ENCODE measurements at places on chromosomes 7 and 10.

GRCh38 chr7:135349746-135350145 is 116.1 kb downstream of the STRA8 start:
- DNase-seq = no peak

- no peak for DNase-seq
Observed at GRCh38 chr10:91123261-91123660, 97.2 kb upstream of the PCGF5 start.

DNA sequence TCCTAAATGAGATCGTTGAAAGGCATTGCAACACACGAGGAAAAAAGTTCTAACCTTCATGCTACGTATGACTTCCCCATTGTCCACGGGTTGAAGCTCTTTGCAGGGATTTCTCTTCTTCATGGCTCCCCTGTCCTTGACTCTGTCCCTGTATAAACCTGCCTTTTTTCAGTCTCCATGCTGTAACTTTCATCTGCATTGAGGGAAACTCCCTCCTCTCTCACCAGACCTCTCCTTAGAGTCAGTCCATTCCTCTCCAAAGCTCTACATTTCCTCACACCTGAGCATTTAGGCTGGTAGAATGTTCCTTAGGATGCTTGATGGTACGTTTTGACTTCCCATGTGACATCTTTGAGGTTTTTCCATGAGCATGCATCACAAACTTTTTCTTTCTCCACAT is 134.2 kb upstream of the FAM171A1 start:
- no peak for DNase-seq

- DNase-seq = peak; percentile 71
Observed at GRCh38 chr10:116742367-116743265, at the start of gene HSPA12A. HSPA12A (minus strand) TSS chr10:116742566; CDS start chr10:116742469, 97 bp downstream.

DNA sequence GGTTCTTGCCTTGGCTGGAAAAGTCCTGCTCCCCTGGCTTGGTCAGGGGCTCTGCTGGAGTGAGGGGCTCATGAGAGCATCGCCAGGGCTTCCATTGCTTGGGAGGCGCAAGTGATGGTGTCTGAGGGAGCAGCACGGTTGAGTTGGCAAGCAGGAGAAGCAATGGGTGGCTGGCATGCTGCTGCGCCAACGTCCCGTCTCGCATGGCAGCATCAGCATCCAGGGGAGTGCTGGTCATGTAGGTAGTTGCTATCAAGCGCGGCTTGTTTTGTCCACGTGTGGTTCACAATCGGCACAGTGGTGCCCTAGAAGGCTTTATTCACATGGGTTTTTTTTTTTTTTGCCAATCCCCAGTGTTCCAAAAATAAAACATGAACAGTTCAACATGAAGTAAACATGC is 3.8 kb downstream of the PYROXD2 start:
- DNase-seq = no peak

- no peak for DNase-seq
Observed at GRCh38 chr10:99344715-99345114, 15.6 kb downstream of the CNNM1 start.

GRCh38 chr10:30036341-30036740 is 23.0 kb downstream of the JCAD start:
- DNase-seq = no peak

- no peak for DNase-seq
Observed at GRCh38 chr7:46160861-46161260, 239.8 kb upstream of the IGFBP3 start.

- DNase-seq = no peak
Observed at GRCh38 chr7:66629222-66630062, 761 bp downstream of the KCTD7 start.

DNA sequence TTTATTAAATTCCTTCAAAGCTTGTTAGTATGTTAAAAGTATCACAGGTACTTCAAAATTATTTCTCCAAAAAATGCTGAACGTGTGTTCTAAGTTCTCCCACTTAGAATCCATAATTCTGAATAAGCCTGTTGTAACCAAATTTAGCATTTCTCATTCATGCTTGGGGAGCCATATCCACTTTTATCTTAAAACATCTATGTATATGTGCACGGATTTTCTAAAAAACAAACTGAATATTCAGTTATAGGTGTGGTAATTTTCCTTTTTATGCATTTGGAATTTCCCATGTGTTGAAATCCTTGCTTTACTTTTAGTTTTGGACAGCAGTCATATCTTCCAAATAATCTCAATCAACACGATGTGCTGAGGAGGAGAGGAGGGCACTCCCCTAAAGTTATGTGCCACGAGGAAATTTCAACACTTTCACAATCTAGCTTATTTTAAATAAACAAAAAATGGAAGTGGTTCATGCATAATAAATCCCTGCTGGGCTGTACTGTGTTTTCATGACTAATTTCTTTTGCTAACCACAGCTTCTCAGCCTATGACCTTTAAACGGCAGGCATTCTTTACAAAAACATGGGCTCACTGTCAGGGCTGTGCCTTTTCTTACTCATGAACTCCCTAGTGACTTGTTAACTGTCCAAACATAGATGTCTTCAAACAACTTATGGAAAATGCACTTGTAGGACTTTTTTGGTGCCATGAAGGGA is 380.3 kb upstream of the SEMA3C start:
- DNase-seq = no peak

DNA sequence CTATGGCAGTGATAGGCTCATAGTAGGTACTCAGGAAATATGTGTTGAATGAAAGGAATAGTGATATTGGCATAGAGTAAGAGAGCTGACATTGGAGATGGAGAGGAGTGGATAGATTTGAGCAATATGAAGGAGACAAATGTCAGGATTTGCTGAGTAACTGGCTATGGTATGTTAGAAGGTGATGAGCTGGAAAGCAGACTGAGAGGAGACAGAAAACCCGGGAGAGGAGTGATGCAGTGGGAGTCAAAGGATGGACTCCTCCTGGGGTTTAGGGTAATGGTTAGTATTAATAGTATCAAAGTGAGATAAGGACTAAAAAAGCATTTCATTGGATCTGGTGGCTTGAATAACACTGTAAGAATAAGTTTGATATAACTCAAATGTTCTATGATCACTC is 64.8 kb downstream of the CD36 start:
- no peak for DNase-seq

- DNase-seq = no peak
Observed at GRCh38 chr10:101389986-101390531, 36.1 kb downstream of the BTRC start.

- DNase-seq = no peak
Observed at GRCh38 chr10:92381543-92381954, 90.6 kb downstream of the MARCHF5 start.

DNA sequence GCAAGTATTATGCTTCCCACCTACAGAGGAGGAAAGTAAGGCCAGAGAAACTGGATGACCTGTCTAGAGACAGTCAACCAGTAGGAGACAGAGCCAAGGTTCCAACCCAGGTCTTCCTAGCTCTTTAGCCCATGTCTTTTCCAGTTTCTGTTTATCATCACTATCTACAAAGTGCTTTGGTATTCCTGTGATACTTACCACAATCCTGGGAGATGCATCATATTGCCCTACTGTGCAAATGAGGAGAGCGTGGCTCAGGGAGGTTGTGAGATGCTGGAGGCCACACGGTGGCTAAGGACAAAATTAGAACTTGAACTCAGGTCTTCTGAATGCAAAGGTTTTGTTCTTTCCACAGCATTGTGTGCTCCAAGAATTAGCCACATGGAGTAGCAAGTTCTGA is 11.2 kb upstream of the PLEKHA1 start:
- DNase-seq = no peak

GRCh38 chr10:1402016-1402770 is 335.1 kb downstream of the ADARB2 start:
- DNase-seq = no peak

- DNase-seq = no peak
Observed at GRCh38 chr10:14779001-14779651, 4.4 kb upstream of the FAM107B start.

GRCh38 chr7:16264036-16264819 is 157.1 kb downstream of the CRPPA start:
- no peak for DNase-seq

DNA sequence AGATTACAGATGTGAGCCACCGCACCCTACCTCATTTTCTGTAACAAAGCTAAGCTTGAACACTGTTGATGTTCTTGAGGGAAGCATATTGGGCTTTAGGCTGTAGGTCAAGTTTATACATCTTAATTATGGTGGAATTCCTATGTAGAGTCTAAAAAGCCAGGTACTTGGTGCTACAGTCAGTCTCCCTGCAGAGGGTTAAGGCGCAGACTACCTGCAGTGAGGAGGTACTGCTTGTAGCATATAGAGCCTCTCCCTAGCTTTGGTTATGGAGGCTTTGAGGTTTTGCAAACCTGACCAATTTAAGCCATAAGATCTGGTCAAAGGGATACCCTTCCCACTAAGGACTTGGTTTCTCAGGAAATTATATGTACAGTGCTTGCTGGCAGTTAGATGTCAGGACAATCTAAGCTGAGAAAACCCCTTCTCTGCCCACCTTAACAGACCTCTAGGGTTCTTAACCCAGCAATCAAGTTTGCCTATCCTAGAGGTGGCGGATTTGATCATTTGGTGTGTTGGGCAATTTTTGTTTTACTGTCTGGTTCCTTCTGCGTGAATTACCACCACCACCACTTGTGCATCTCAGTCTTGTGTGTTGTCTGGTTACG is 6.0 kb downstream of the PPIA start:
- no peak for DNase-seq

DNA sequence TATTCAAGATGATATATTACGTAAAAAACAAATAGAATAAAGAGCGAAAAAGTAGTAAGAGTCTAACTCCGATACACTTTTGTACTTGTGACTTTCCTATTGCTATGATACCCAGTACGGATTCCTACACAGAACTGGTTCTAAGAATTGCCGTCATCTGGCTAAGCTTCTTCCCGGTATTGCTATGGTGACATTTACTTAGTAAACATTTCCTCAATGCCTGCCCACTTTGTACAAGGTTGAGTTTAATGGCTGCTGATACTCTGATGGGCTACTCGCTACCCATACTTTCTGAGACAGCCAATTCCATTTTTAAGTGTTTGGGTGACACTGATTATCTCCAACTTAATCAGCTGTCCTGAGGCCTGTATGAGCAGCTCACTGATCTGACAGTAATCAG is 55.6 kb downstream of the OSBPL3 start:
- DNase-seq = no peak

- DNase-seq = no peak
Observed at GRCh38 chr10:132447446-132448247, 50.6 kb downstream of the PWWP2B start.

DNA sequence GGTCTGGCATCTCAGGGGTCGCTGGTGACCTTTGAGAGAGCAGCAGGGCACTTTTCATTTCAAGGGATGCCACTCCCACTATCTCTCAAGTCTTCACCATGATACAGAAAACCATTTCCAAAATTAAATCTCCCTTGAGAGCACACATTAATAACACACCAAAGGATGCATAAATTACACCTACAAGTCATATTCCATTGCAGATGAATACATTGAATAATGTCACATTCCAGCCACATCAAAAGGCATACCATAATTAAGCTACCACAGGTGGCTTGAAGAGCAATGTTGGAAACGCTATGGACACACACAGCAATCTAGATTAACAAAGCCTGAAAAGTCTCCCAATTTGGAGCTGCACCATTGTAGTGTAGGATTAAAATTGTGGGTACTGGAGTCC is 353.3 kb upstream of the ZMIZ1 start:
- no peak for DNase-seq

DNA sequence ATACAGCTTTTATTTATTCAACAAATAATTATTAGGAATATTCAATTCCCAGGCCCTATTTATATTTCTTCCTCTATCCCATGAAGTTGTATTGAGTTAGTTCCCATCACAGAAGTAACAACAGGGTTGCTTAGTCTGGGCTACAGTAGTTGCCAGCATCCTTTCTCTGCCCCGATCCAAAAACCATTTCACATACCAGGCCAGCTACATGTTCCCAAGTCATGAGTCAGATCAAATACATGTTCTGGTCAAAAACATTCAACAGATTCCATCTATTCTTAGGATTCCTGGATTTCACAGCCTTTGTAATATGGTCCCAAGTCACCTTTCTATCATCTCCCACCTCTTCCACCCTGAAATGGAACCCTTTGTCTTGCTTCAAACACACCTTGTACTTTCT is 91.6 kb downstream of the RAB11FIP2 start:
- no peak for DNase-seq

DNA sequence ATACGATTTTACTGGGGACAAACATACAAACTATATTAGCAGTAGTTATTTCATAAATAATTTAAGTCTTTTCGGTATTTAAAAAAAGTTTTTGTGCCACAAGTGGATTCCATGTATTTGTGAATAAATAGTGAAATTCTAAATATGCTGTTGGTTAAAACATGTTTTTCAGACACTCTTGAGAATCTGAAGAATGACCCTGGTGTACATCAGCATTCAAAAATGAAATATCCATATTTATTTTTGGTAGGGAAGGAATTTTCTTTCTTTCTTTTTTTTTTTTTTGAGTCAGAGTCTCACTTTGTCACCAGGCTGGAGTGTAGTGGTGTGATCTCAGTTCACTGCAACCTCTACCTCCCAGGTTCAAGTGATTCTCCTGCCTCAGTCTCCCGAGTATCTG is 136.1 kb upstream of the CDK6 start:
- DNase-seq = no peak

- no peak for DNase-seq
Observed at GRCh38 chr10:34015700-34016099, 681.2 kb upstream of the NRP1 start.

DNA sequence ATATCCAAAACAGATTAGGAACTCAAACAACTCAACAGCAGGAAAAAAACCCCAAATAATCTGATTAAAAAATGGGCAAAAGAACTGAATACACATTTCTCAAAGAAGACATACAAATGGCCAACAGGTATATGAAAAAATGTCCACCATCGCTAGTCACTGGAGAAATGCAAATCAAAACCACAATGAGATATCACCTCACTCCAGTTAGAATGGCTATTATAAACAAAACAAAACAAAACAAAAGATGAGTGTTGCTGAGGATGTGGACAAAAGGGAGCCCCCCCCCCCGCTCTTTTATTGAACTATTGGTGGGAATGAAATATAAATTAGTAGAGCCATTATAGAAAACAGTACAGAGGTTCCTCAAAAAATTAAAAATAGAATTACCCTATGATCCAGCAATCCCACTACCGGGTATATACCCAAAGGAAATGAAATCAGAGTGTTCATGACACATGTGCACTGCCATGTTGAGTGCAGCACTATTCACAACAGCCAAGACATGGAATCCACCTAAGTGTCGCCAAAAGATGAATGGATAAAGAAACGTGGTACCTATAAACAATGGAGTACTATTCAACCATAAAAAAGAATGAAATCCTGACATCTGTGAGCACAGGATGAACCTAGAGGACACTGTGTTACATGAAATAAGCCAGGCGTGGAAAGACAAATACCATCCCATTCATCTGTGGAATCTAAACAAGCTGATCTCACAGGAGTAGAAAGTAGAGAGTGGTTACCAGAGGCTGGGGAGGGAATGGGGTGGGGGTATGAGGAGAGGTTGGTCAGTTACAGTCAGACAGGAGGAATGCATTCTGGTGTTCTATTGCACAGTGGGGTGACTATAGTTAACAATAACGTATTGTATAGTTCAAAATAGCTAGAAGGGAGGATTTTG is 78.1 kb upstream of the RHEB start:
- no peak for DNase-seq

Measured in neural crest cell (in vitro differentiated cells).